ENCODE measurements at places on chromosomes 11 and 22. TPM values are rescaled to one million over a fixed set of nuclear protein-coding genes. Genes with fewer than 3 reads are reported as not detected.

Gene SCN4B
- under 0.01 TPM for total RNA-seq

Gene OR4C15
- not detected for total RNA-seq

Gene NCAM1
- total RNA-seq, result 4.2 TPM

Gene ST14
- 0.49 TPM for total RNA-seq

Gene CDC42BPG
- 0.32 TPM for total RNA-seq

Gene RTCB
- total RNA-seq, result 88.3 TPM

Gene GLYAT
- not detected for total RNA-seq

Gene MEI1
- 0.73 TPM for total RNA-seq

Gene RIMBP3B
- 0.24 TPM for total RNA-seq

Gene CELSR1
- 3.1 TPM for total RNA-seq

Gene NNMT
- total RNA-seq, result 713 TPM

Gene SCUBE2
- total RNA-seq, result 3.6 TPM

Gene SMIM38
- 0.65 TPM for total RNA-seq

Gene NXPE2
- 0.16 TPM for total RNA-seq

Gene PANX2
- total RNA-seq, result 0.36 TPM

Gene LINC01488
- total RNA-seq, result not detected

Gene RBFOX2
- 273 TPM for total RNA-seq

Gene KCNK7
- not detected for total RNA-seq

Gene LGR4
- total RNA-seq, result 55.3 TPM

Gene FAM111A
- 57.6 TPM for total RNA-seq

Gene PKDREJ
- not detected for total RNA-seq

Gene SNU13
- total RNA-seq, result 60.8 TPM

Gene GSTT2B
- total RNA-seq, result 3.3 TPM

Gene MFNG
- not detected for total RNA-seq

Gene CTTN
- 367 TPM for total RNA-seq

Gene MS4A14
- total RNA-seq, result not detected

Gene BIK
- not detected for total RNA-seq

Gene AIFM3
- 0.36 TPM for total RNA-seq

Gene ISX
- total RNA-seq, result not detected

Gene TSKU
- 39.7 TPM for total RNA-seq

Gene TTC17
- total RNA-seq, result 70.4 TPM

Gene KCNJ4
- not detected for total RNA-seq

Gene OR8D1
- not detected for total RNA-seq

Gene COPB1
- 276 TPM for total RNA-seq

Gene GDPD4
- total RNA-seq, result not detected

Gene FLRT1
- total RNA-seq, result under 0.01 TPM

Gene DCUN1D5
- total RNA-seq, result 56.3 TPM

Gene PDE2A
- total RNA-seq, result 0.97 TPM

Gene DRD2
- total RNA-seq, result not detected

Gene SULT4A1
- 0.12 TPM for total RNA-seq

Gene KRTAP5-8
- total RNA-seq, result not detected

Gene MYRF
- total RNA-seq, result 0.32 TPM

Gene SYCE3
- total RNA-seq, result not detected

Gene TNKS1BP1
- total RNA-seq, result 200 TPM

Gene LRRC75B
- 6.4 TPM for total RNA-seq

Gene CARD10
- total RNA-seq, result 17.4 TPM

Gene TMEM191C
- total RNA-seq, result 0.65 TPM

Gene CALCA
- not detected for total RNA-seq

Gene JAML
- not detected for total RNA-seq

Gene PLAAT5
- not detected for total RNA-seq

Gene KCNJ5
- total RNA-seq, result 0.12 TPM

Gene CYTH4
- not detected for total RNA-seq

Gene MCAM
- 60.7 TPM for total RNA-seq

Gene ARHGAP8
- 2.4 TPM for total RNA-seq

Gene TRPM5
- total RNA-seq, result not detected

Gene OR6T1
- total RNA-seq, result not detected

Gene MS4A1
- not detected for total RNA-seq

Gene CHCHD10
- total RNA-seq, result 2.6 TPM

Gene HBD
- not detected for total RNA-seq

All from hair follicle dermal papilla cell (primary cell).